ENCODE measurements at places on chromosomes 3 and 15. TPM values are rescaled to one million over a fixed set of nuclear protein-coding genes. Genes with fewer than 3 reads are reported as not detected.
A peak's percentile ranks its signal among the peaks of the same experiment; 100 is the strongest.

The WNT7A gene
- total RNA-seq: 0.58 TPM

DNA sequence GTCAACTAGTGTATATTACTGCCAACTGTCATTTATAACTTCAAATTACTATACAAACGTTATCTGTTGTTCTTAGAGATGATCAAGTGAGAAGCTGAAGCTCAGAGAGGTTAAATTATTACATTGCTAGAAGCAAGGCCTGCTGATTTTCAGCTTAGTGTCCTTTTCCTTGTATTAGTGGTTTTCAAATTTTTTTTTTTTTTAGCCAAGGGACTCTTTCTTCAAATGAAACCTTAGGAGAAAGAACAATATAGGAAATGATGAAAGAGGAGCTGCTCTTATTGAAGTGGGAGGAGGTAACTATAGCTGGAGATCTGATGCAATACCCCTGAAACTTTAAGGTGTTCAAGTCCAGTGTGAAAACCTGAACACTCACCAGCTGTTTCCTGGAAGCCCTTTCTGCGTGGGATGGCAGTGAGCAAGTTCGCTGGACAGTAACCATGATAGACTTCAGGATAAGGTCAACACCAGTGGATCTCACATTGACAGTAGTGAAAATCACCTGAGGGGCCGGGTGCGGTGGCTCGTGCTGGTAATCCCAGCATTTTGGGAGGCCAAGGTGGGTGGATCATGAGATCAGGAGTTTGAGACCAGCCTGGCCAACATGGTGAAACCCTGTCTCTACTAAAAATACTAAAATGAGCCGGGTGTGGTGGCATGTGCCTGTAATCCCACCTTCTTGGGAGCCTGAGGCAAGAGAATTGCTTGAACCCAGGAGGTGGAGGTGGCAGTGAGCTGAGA lies 376.2 kb downstream of the EDEM1 start:
- H3K27me3 ChIP-seq: no peaks in the 10 kb centered on the region
- no peaks in the 10 kb centered on the region for H3K36me3 ChIP-seq
- H3K4me1 ChIP-seq: no peaks in the 10 kb centered on the region
- no peak for DNase-seq
- H3K4me3 ChIP-seq: no peak overlapping the region

DNA sequence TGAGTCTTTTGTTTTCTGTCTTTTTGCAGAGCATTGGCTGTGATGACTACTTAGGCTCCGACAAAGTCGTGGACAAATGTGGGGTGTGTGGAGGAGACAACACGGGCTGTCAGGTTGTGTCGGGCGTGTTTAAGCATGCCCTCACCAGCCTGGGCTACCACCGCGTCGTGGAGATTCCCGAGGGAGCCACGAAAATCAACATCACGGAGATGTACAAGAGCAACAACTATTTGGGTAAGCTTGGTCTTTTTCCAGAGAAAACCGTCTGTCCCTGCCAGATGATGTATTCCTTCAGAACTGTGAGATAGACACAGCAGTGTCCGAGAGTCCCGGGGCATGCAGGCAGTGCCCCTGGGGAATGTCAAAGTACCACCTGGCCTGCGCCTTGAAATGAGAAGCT lies 149.9 kb upstream of the NR2E3 start:
- no peak overlapping the region for H3K4me3 ChIP-seq
- no peaks in the 10 kb centered on the region for H3K36me3 ChIP-seq
- H3K4me1 ChIP-seq: peaks cover 52% of the 10 kb centered on the region
- H3K27me3 ChIP-seq: no peaks in the 10 kb centered on the region
- H3K27ac ChIP-seq: peak overlapping the region; percentile 60

DNA sequence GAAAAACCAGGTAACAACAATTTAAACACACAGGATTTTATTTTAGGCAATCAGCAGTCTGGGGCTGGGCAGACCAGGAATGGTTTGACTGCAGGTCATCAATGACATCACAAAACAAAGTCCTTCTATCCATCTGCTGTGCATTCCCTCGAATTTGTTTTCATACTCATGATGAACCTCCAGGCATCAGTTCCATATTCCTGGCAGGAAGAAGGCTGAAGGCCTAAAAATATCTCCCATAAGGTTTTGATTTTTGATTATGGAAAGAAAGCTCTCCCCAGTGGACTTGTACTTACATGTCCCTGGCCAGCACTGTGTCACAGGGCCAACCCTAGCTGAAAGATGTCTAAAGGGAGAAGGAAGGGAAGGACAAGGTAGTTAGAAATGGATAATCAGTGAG lies 107.4 kb downstream of the PEAK1 start:
- no peaks in the 10 kb centered on the region for H3K36me3 ChIP-seq
- no peak for DNase-seq
- no peak overlapping the region for H3K27ac ChIP-seq
- peaks cover 10% of the 10 kb centered on the region for H3K4me1 ChIP-seq
- no peaks in the 10 kb centered on the region for H3K27me3 ChIP-seq

GRCh38 chr3:167813169-167814123 lies 77.9 kb downstream of the SERPINI1 start:
- H3K27ac ChIP-seq: no peak overlapping the region
- H3K36me3 ChIP-seq: no peaks in the 10 kb centered on the region
- peak; percentile 29 for DNase-seq
- H3K4me1 ChIP-seq: peaks cover 20% of the 10 kb centered on the region
- H3K4me3 ChIP-seq: no peak overlapping the region

DNA sequence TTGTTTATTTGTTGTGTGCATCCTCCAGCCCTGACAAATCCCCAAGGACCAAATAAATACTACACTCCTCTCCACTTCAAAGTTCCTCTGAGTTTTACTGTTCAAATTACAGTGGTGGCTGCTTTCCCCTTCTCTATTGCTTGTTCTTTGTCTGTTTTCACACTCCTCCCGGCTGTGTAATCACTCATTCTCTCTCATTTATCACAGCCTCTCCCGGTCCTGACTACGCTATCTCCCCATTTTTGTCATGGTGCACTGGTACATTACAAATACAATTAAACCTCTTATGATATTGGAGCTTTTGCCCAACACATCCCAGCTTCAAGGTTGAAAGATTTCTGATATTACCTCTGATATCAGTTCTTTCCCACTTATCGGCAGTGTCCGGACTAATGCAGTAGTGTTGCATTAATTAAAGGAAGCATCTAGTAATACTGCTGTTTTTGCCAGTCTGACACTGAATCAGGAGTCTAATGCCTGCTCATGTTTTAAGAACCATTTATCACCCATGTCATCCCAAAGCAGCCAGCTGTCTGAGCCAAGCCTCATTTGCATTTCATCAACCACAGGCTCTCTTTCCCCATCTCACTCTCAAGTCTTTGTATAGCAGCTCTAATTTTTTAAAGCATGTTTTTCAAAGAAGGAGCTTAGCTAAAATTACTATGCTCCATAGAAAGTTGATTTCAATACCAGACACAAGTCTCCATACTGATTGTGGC lies 740.5 kb downstream of the ROBO2 start:
- no peak overlapping the region for H3K27ac ChIP-seq
- H3K4me3 ChIP-seq: no peak overlapping the region
- H3K36me3 ChIP-seq: no peaks in the 10 kb centered on the region
- H3K27me3 ChIP-seq: no peaks in the 10 kb centered on the region

The NAALADL2 gene
- total RNA-seq: 4.0 TPM

- peak overlapping the region; percentile 20 for H3K27ac ChIP-seq
- no peak for DNase-seq
- peaks cover 27% of the 10 kb centered on the region for H3K4me1 ChIP-seq
- H3K36me3 ChIP-seq: no peaks in the 10 kb centered on the region
- H3K4me3 ChIP-seq: no peak overlapping the region
- H3K27me3 ChIP-seq: no peaks in the 10 kb centered on the region
These were observed 27.5 kb downstream of the MASP1 start for GRCh38 chr3:187264021-187264420.

DNA sequence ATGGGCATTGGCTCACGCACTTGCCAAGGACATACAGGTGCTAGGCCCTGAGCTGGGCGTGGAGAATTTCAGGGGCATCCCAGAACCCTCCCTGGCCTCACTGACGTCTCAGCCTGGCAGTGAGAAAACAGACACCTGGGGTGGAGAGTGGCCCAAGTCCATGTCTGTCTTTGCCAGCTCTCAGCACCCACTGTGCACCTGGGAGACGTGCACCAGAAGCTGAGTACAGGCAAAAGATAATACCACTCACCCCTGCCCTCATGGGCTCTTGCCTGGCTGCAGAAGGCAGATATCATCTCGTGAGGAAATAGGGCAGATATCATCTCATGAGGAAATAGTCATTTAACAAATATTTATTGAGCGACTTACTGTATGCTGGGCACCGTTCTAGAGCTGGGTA lies 8.0 kb downstream of the LOXL1 start:
- no peaks in the 10 kb centered on the region for H3K36me3 ChIP-seq
- no peaks in the 10 kb centered on the region for H3K4me1 ChIP-seq
- H3K4me3 ChIP-seq: no peak overlapping the region
- H3K27me3 ChIP-seq: no peaks in the 10 kb centered on the region
- DNase-seq: no peak

GRCh38 chr3:78728406-78729145 lies 1039.2 kb downstream of the ROBO1 start:
- no peaks in the 10 kb centered on the region for H3K27me3 ChIP-seq
- no peaks in the 10 kb centered on the region for H3K36me3 ChIP-seq

The HRG gene
- not detected for total RNA-seq

The ALDH1A2 gene
- total RNA-seq: 0.61 TPM

The SLC12A8 gene
- 23.3 TPM for total RNA-seq

DNA sequence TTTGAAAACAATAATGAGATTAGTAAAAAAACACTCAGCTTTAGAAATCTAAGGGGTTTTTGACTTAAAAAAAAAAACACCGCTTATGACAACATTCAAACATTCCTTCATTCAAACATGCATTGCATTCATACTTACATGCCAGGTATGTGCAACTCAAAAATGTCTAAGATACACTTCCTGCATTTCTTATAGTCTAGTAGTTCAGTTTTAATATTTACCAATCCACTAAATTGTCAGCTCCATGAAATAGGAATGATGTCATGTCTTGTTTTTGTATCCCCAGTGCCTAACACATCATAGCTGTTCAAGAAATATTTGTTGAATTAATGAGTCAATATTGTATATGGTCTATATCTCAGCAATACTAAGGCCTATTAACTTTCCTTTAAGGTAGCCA lies 51.7 kb downstream of the EIF4E3 start:
- no peaks in the 10 kb centered on the region for H3K36me3 ChIP-seq
- H3K4me3 ChIP-seq: no peak overlapping the region
- no peaks in the 10 kb centered on the region for H3K4me1 ChIP-seq

- peaks cover 2% of the 10 kb centered on the region for H3K4me1 ChIP-seq
- H3K36me3 ChIP-seq: no peaks in the 10 kb centered on the region
- H3K27me3 ChIP-seq: no peaks in the 10 kb centered on the region
- no peak overlapping the region for H3K4me3 ChIP-seq
These were observed 95.3 kb upstream of the HES1 start for GRCh38 chr3:194040516-194041273.

DNA sequence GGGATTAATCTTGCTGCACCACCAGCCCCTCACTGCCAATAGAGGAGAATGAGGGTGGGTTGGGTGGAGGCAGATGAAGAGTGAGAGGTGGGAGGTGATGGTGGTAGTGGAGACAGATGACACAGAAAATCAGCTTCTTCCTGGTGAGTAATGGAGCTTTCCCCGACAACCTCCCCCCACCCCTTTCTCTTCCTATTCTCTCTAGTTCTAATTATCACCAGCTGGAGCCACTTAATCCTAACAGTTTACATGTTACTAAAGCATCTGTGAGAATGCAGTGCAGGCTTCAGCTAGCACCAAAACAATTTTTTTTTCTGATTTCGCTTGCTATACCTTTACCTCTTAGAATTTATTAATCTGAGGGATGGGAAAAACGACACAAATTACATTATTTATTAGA lies 116.1 kb upstream of the DNAJC19 start:
- no peaks in the 10 kb centered on the region for H3K36me3 ChIP-seq
- no peak overlapping the region for H3K4me3 ChIP-seq
- H3K27me3 ChIP-seq: no peaks in the 10 kb centered on the region

GRCh38 chr3:41943311-41943843 lies 18.5 kb downstream of the ULK4 start:
- no peak overlapping the region for H3K27ac ChIP-seq
- H3K4me1 ChIP-seq: no peaks in the 10 kb centered on the region
- H3K36me3 ChIP-seq: no peaks in the 10 kb centered on the region
- H3K4me3 ChIP-seq: no peak overlapping the region
- DNase-seq: no peak

DNA sequence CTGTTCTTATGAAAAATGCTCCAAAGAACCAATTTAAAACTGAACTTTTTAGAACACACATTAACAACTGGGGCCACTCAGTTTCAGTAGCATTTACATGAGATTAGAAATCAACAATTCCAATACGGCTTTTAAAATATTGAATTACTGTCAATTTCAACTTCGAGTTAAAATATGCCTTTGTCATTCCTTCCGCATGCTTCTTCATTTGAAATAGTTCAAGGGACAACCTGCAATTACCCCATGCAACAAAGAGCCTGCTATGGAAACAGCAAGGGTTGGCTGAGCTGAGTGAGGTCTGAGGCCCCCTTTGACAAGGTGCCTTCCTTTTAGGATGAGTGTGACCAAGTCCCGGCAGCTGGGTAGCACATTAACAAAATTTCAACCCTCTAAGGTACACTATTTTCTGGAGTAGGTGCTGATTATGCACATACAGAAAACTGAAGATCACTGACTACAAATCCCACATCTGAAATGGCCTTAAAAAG lies 11.6 kb downstream of the PDCD10 start:
- no peaks in the 10 kb centered on the region for H3K27me3 ChIP-seq
- peaks cover 14% of the 10 kb centered on the region for H3K4me1 ChIP-seq
- DNase-seq: no peak
- peaks cover 2% of the 10 kb centered on the region for H3K36me3 ChIP-seq

- no peaks in the 10 kb centered on the region for H3K27me3 ChIP-seq
- H3K36me3 ChIP-seq: no peaks in the 10 kb centered on the region
- H3K4me3 ChIP-seq: no peak overlapping the region
- peaks cover 4% of the 10 kb centered on the region for H3K4me1 ChIP-seq
- no peak for DNase-seq
These were observed 25.5 kb upstream of the FGD5 start for GRCh38 chr3:14793126-14793857.

DNA sequence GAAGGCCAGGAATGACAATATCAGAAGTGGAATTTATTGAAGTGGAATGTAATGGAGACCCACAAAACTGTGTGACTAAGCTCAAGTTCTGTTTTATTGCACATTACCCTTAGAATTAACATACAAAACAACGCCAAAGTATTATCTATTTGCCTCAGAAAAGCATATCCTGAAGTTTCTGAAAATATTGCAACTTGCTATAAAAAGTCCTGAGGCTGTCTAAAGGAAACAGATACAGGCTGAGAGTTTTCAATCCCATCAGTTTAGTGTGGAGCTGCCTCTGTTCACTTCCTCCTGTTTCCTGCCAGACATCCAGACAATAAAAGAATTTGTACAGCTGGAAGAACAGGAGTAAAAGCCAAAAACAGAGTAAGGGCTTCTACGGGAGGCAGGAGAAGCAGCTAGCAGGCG lies 108.8 kb downstream of the FBN1 start:
- no peak for DNase-seq
- H3K4me1 ChIP-seq: no peaks in the 10 kb centered on the region
- no peaks in the 10 kb centered on the region for H3K27me3 ChIP-seq
- H3K27ac ChIP-seq: no peak overlapping the region

DNA sequence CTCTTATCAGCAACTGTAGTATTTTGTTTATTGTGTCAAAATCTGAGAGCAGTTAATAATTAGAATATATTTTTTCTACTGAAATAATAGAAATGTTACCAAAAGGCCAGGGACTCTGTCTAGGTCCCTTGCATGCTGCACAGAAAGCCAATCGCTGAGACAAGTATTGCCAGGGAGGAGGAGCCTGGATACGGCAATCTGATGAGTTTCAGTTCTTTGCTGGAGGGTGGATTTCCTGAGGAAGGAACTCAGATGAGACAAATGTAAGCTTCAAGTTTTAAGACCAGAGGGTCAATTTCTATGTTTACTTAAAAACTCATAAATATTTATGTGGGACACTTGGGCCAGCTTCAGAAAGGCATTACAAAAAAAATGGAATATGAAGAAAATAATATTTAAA lies 252.2 kb downstream of the GABRG3 start:
- no peak for DNase-seq
- H3K27ac ChIP-seq: no peak overlapping the region
- no peaks in the 10 kb centered on the region for H3K27me3 ChIP-seq
- no peaks in the 10 kb centered on the region for H3K36me3 ChIP-seq

Data from Caco-2 (cell line).